Stimulated activated CD4-positive, alpha-beta T cell treated with anti-CD3 and anti-CD28 coated beads, Interleukin-4, amount 100 ng/mL, for 4 hours (primary cell): ENCODE measurements at places on chromosomes 1 and 21.

DNA sequence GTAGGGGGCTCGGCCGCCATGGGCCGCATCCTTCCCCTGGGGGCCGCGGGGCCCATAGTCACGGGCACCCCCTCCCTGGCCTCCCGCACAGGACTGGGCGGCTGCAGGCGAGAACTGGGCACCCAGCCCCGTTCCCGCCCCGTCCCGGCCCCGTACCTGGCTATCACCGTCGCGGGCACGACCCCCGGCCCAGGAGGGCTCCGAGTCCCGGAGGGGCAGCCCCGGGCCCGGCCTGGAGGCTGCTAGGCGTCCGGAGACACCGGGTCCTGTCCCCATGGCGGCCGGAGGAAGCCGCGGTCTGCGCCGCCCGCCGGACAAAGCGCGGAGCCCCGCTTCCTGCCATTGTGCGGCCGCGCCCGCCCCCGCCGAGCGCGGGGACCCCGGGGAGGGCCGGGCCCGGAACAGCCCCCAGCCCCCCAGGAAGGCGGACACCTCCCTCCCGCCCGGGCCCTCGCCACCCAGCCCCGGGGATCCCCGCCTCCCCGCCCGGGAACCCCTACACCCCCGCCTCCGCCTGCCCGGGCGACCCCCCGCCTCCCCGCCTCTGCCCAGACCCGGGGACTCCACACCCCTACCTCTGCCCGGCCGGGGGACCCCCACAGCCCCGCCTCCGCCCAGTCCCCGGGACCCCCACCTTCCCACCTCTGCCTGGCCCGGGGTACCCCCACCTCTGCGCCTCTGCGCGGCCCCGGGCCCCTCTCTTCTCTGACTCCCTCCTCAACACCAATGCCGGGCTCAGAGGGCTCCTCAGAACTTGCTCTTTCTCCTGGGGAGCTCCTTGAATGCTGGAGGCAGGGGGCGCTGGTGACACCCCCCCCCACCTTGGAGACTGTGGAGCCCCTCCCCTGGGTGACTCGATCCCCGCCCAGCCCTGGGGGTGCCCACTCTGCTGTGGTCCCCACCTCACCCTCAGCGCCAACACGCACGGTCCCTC, 6.0 kb downstream of the PLEKHG5 start:
- DNase-seq, result no peak

- DNase-seq, result no peak
Observed at GRCh38 chr1:8597455-8597854, 220.0 kb downstream of the RERE start.

- no peak for DNase-seq
Observed at GRCh38 chr1:66397192-66397591, 136.8 kb upstream of the SGIP1 start.

DNA sequence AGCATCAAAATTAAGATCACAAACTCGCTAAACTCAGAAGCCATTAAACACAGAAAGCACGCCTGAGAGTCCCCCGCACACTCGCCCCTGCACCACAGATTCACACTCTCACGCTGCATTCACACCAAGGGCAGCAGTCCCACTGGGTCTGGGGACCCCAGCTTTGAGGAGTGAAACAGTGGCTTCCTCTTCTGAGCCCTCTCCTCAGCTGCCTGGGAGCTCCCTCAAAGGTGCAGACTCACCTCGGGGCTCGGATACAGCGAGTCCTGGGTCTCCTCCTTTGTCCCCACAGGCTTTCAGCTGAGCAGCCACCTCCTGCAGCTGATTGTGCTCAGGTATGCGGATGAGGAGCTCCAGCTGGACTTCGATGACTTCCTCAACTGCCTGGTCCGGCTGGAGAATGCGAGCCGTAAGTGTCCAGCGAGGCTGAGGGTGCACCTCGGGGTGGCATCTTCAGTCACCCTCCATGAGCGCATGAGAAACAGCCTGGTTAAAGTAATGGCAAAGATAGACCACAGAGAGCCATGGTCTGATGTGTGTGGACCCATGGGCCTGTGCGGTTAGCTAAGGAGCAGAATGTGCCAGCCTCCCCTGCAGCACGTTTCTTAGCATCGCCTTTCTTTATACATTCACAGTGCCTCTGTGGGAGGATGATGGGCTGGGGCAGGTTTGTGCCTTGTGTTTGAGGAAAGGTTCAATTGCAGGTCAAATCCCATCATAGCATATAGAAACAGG, 47.9 kb downstream of the CAPN9 start:
- DNase-seq, result no peak

DNA sequence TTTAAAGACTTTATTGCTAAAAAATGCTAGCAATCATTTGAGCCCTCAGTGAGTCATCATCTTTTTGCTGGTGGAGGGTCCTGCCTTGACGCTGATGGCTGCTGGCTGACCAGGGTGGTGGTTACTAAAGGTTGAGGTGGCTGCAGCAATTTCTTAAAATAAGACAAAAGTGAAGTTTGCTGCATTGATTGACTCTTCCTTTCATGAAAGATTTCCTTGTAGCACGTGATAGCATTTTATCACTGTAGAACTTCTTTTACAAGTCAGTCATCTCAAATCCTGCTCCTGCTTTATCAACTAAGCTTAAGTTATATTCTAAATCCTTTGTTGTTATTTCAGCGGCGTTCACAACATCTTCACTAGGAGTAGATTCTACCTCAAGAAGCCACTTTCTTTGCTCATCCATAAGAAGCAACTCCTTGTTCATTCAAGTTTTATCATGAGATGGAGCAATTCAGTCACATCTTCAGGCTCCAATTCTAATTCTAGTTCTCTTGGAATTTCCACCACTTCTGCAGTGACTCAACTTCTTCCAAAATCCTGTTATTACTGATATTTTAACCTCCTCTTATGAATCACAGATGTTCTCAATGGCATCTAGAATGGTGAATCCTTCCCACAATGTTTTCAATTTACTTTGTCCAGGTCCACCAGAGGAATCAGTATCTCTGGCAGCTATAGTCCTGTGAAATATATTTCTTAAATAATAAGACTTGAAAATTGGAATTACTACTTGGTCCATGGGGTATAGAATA, 17.6 kb upstream of the RGS1 start:
- no peak for DNase-seq
